Hematopoietic multipotent progenitor cell (in vitro differentiated cells): ENCODE measurements at places on chromosomes 1 and 21.

DNA sequence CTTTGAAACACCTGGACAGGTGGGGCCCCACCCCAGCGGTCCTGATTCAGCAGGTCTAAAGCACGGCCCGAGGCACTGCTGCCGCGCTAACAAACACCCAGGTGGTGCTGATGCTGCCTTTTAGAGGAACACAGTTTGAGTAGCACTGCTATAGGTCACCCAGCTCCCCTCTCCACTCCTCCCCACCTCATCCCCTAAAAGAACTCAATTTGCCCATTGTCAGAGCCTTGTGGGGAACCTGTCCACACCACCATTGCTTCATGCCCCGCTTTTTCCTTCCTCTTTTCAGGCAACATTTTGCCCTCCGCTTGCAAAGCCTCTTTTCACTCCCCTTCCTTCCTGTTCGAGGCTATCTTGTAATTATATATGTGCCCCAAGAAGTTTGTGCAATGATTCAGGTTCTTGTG is 26.2 kb upstream of the PADI4 start:
- no peak for DNase-seq

DNA sequence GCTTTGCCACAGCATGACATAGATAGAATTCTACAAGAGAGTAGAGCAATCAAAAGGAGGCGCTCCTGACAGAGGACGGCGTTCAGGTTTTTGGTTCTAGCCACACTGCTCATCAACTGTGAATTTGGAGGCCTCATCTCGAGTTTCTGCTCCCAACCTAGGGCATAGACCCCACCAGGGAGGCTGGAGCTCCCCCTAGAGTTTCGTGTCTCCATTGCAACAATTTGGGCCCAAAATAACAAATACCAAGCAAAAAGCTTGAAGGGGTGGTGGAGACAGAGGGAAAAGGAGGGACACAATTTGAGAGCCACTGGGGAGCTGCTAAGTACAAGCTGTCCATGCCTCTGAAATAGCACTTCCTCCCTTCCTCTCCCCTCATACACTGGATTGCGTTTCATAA is 297.0 kb downstream of the GPATCH2 start:
- DNase-seq, result no peak

GRCh38 chr1:198123133-198123532 is 33.7 kb upstream of the NEK7 start:
- DNase-seq, result no peak

- DNase-seq, result no peak
Observed at GRCh38 chr21:26943921-26944320, 23.0 kb downstream of the ADAMTS5 start.

GRCh38 chr21:32096411-32096810 is 182.4 kb downstream of the MIS18A start:
- DNase-seq, result no peak

GRCh38 chr1:67700220-67700619 is 15.2 kb downstream of the GADD45A start:
- DNase-seq, result no peak

DNA sequence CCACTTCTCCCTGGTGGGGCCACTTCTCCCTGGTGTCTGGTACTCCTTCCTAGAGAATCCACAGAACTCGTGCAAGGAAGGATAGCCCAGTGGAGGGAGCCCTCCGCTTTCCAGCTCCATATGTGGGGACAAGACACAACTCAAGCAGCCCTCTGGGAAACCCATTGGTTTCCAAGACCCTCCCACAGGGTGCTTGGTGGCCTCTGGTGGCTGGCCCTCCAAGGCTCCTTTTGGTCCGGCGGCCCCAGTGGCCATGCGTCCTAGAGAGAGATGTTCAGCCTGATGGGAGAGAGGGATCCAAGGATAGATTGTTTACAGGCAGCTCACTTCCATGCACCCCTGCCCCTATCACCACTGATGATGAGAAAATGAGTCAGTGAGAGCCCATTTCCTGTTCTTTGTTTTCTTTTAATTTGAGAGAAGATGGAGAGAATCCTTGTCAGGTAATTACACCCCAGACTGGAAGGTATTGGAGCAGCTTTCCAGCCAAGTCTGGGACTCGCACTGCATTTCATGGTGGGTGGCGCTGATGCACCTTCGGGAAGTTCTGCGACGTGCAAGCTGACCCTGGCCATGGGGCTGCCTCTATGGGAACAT is 486.2 kb upstream of the VAMP3 start:
- no peak for DNase-seq

DNA sequence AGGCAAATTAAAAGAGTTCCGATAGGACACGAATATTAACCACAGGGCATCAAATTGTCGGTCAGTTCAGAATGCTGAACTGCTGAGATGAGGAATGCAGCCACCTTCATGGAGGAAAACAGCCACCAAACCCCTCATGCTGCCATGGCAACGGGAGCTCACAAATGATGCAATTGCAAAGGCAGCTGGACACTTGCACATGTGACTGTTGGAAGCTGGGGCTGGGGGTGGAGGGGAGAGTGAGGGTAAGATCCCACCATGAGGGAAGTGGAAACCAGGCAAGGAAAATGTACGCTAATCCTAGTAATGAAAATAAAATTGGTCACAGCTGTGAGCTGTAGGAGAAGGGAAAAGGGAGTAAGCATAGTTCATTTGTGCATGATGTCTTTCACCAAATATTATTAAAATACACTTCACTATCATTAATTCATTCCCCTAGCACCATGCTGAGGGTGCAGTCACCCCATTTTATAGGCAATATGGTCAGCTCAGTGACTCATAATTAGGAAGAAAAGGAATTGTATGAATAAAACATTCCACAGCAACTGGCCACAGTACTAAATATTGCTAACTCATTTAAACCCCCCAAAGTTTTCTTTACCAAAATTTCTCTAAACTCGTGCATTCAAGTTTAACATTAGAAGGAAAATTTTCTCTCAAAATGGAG is 15.3 kb downstream of the BECN2 start:
- DNase-seq, result no peak

DNA sequence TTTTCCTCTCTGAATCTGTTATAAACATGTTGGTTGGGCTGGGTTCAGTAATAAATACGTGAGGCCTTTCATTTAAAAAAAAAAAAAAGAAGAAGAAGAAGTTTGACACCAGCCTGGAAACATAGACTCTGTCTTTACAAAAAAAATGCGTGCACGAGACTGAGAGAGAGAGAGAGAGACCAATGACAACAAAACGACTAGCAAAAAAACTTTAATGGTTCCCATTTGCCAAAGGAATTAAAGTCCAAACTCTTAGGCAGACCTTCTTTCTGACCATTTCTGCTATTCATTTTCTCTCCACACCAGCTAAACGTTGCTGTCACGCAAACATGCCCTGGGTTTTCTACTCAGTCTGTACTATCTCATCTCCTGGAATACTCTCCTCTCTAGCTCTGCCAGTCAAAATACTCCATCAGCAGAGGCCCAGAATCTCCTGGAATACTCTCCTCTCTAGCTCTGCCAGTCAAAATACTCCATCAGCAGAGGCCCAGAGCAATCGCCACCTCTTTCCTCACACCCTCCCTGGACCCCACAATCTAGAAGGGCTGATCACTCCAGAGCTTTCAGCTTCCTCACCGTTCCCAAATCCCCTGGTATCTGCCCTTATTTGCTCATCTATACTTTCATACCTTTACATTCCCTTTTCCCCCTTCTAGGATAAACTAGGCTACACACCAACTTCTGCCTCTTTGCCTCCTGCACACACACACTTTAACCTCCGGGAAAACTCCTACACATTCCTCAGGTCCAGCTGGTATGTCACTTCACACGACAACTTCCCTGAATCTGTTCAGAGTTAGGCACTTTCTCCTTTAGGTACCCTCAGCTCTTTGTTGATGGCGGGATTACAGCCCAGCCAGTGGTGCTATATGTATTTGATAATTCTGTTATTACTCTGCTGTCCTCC is 100.0 kb downstream of the CDC7 start:
- DNase-seq, result no peak

- DNase-seq, result no peak
Observed at GRCh38 chr21:29431680-29432079, 133.0 kb downstream of the BACH1 start.

DNA sequence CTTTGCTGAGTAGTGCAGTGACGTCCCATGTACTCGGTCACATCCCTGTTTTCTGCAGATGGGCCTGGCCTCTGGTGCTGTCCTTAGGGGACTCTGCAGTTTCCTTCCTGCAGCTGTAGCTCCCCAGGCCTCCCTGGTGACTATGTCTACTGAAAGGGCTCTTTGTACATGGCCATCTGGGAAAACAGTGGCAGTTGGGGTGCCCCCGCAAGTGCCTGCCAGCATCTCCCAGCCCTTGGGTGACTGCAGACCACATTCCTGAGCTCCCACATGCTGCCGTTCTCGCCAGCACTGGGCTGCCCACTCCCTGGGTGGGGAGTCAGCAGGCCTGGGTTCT is 37.5 kb upstream of the KCNA10 start:
- DNase-seq, result no peak

DNA sequence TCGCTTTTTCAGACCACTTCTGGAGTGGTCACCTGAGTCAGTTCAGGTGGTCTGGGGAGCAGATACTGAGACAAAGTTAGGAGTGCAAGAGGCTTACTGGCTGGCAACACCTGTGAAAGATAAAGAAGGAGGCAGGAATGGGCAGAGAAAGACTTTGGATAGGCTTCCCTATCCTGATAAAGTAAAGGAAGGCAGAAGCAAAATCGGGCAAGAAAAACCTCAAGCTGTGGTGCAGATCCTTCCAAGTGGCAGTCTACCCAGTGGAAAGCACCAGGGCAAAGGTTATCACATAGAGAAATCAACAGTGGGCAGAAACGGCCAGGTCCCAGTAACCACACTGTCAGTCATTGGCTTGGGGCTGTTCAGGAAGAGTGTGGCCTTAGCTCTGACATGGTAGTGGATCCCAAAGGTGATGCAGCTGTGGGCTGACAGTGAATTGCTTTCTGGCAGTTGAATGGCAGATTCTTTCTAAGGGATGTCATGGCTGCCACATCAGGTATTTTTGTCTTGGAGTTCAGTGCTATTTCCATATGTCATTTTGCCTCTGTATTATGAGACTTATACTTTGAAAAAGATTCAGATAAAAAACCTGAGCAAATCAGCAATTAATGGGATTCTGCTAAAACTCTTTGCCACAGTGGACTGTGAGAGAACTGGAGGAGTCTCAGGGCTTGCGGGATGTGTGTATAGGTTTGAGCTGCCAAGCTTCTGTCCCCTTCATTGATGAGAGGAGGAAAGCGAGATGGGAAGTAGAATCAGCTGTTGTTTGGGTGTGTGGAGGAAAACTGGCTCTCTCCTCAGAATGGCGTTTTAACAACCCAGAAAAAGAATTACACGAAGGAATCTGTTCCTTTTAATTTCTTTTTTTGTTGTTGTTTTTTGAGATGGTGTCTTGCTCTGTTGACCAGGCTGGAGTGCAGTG is 8.1 kb upstream of the CGN start:
- DNase-seq, result no peak

- peak; percentile 22 for DNase-seq
Observed at GRCh38 chr21:14273736-14274538, 58.0 kb downstream of the RBM11 start.

- DNase-seq, result no peak
Observed at GRCh38 chr1:201675143-201675542, 136.2 kb downstream of the NAV1 start.

DNA sequence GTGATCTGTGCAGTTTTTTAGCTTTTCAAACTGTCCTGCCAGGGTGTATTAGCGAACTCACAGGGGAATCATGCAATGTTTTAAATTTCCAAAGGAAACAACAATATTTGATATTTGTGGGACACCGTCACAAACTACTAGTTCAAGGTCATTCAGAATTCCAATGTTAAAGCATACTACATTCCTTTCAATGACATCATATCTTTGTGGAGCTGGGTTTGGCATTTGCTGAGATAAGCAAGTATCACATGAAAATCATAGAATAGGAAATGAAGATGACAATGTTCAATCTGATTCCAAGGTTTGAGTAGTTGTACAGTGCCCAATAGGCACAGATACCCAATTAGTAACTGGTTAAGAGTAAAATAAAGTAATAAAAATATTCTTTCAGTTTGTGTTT is 35.6 kb downstream of the NUF2 start:
- no peak for DNase-seq

DNA sequence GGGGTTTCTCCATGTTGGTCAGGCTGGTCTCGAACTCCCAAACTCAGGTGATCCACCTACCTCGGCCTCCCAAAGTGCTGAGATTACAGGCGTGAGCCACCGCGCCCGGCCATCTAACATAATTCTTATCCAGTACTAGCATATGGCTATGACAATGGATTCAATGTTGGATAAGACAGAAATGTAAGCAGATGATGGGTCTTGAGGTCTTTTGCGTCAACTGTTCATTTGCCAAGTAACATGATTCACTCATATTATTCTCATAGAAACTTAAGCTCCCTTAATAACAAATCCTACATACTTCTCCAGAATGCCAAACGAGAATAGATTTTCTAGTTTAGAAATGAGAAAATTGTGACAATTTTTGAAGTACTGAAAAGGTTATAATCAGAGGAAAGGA is 170.3 kb downstream of the RGS7 start:
- DNase-seq, result no peak

GRCh38 chr1:7424352-7424890 is 346.7 kb upstream of the VAMP3 start:
- DNase-seq, result no peak

GRCh38 chr21:42447732-42448131 is 44.0 kb downstream of the UBASH3A start:
- no peak for DNase-seq

DNA sequence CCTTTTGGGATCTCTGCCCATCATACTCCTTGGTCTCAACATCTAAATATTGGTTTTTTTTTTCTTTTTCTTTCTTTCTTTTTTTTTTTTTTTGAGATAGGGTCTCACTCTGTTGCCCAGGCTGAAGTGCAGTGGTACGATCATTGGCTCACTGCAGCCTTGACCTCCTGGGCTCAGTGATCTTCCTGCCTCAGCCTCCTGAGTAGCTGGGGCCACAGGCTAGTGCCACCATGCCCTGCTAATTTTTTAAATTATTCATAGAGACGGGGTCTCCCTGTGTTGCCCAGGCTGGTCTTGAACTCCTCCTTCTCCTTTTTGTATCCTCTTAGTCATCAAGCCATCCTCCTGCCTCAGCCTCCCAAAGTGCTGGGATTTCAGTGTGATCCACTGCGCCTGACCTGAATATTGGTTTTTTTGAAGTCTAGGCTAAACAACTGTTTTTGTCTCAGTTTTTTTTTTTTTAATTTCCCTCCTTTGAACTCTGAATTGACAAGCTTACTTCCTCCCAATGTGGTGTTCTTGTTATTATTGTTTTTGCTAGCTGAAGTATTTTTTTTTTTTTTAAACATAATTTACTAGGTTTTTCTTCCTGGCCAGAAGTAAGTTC is 30.9 kb downstream of the MAPKAPK2 start:
- DNase-seq, result no peak

DNA sequence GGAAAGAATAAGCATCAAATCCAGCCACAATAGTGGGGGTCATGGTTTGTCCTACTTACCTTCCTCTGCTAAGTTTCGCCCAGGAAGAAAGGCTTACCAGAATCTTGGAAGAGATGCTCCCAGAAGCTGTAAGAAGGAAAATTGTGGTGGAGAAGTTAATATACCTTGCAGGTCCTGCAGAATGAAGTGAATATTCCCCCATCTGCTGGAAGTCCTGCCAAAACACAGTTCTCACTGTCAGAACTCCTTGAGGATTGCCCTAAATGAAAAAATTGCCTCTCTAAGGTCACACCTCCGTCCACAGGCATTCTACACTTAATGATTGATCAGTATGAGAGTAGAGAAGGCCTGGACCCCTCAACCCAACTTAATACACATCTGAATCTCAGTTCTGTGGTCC is 78.4 kb upstream of the RGS21 start:
- DNase-seq, result no peak
